Epithelial cell of proximal tubule (primary cell): ENCODE measurements at places on chromosomes 1 and 21. TPM values are rescaled to one million over a fixed set of nuclear protein-coding genes. Genes with fewer than 3 reads are reported as not detected.

- DNase-seq, result no peak
Measured at GRCh38 chr1:205491794-205492193, 12.7 kb upstream of the CDK18 start.

DNA sequence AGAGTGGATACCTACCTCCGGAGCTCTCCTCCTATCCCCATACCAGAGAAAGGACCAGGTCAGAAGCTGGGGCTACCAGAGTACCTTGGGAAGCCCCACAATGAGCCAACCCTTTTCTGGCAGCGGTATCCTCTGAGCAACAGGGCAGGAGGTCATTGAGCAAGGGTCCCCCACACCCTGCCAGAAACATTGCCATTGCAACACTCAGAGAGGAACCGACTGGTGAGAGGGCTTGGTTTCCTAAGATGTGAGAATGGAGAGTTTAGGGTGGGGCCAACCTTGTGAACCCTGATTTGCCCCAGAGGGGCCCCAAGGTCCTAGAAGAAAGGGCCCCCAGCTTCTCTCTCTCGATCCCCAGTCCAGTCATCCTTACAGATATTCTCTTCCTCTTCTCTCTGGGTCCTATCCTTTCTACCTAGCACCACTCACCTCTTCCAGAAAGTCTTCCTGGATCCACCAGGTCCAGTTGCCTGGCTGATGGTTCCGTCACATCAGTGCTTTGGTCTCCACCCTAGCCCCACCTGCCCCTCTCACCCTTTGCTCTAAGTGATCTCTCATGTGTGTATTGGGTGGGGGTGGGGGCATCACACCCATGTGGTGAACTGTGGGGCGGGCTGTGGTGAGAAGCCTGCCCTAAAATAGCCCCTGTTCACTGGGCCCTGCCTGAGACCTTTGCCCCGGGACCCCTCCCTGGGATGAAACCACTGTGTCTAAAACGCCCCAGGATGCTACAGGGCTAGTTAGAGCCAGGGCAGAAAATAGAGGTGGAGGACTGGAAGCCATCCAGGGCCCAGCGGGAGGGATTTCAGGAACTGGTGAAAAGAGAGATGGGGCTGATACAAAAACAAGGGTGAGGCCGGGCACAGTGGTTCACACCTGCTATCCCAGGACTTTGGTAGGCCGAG lies 8.7 kb downstream of the FGR start:
- no peak for DNase-seq

DNA sequence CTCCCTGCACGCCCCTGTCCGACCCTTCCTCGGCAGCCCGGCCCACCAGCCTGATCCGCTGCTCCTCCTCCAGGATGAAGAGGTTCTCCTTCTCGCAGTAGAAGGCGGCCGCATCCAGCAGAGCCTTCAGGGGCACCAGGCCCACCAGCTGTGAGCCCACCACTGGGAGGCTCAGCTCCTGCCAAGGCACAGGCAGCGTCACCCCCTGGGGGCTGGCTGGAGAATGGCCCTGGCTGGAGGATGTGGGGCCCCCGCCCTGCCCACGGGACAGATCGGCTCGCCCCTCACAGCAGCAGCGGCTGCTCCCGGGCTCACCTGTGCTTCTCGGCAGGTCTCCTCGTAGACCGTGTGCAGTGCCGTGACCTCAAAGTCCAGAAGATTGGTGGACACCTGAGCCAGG lies 5.3 kb downstream of the FTCD start:
- no peak for DNase-seq

DNA sequence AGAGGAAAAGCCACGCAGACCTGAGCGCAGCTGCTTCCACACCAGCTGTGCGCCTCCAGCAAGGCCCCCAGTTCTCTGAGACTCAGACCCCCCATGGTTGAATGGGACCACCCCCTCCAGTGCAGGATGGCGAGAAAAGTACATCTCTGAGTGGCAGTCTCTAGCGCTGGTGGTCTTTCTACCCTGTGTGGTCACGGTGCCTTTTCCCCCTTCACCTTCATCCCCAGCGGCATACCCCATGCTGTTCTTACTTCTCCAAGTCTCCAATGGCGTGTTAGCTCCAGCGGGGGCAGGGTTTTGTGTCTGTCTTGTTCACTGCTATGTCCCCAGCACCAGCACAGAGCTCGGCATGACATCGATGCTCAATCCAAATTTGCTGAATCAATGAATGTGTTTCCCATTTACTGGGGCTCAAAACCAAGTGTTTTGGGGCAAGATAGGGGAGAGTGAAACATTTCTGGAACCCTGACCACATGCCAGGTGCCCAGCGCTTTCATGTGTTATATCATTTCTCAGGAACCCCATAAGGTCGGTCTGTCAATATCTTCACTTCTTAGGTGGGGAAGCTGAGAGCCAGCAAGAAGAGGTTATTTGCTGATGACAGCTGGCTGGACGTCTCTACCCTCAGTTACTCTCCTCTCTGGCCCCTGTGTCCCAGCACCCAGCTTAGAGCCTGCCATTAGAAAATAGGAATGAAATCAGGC lies 959 bp upstream of the SDC3 start:
- no peak for DNase-seq

DNA sequence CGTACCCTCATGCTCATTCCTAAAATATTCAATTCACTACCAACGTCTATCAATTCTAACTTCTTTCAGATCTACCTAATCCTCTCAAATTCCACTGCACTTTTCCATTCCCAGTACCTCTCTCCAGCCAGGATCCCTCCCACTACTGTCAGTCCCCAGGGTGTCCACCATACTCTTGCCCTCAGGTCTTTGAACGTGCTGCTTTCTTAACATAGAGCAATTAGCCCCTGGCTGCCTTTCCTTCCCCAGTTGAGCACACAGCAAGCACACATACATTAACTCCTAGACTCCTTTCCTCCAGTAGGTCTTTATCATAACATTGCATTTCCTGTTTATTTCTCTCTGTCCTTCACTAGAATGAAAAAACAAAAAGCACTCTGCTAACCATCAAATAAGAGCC lies 126.7 kb downstream of the NTNG1 start:
- DNase-seq, result no peak

DNA sequence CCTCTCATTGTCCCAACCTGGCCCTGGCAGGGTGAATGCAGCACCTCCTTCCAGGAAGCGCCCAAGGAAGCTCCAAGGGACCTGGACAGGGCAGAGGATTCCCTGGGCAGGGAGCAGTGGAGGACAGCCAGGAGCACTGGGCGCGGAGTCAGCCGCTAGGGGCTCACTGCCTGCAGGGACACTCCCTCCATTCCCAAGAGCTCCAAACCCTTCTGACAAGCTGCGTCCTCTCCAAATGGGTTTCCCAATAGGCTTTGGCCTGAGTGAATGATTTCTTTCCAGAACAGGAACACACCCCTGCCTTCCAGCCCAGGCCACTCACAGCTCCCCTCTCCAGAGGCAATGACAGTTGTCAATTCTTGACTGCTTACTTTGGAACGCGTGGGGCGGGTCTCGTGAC lies 128.5 kb upstream of the EDN2 start:
- no peak for DNase-seq

- DNase-seq, result no peak
Measured at GRCh38 chr21:35016071-35016470, 33.0 kb downstream of the RUNX1 start.

RNU1-4 gene
- under 0.01 TPM in 2 replicates for total RNA-seq

SLAMF1 gene
- total RNA-seq, result not detected in 2 replicates
